Activated CD4-positive, alpha-beta T cell treated with anti-CD3 and anti-CD28 coated beads for 36 hours (primary cell): ENCODE measurements at places on chromosomes 5 and 9. TPM values are rescaled to one million over a fixed set of nuclear protein-coding genes. Genes with fewer than 3 reads are reported as not detected.
A peak's percentile ranks its signal among the peaks of the same experiment; 100 is the strongest.

DNA sequence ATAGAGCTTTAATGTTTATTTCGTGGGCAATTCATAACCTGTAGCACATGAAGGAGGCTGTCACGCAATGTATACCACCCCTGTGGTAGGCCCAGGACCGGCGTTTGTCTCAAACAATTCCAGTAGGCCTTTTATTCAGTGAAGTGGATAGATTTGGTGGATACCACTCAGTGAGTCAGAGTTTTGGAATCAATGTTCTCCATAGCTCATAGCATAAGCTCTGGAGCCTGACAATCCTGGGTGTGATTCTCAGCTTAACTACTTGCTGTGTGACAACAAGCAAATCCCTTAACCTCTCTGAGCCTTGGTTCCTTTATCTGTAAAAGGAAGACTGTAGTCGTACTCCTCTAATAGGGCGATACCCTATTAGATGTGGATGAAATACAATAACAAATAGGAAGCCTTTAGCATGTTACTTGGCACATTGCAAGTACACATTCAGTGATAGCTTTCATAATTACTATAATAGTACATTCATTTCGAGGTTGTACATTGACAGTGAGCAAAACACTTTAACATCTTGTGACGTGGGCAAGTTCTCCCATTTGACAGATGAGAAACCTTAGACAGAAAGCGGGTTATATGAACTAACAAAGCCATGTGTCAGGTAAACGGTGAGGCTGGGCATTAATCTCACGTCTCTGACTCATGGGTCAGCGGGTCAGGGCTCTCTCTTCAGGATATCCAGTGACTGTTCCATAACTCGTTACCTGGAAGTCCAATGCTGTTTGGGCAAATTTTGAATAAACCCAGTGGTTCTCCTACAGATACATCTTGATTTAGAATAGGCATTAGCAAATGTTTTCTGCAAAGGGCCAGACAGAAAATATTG is 130.8 kb downstream of the C9orf152 start:
- peaks cover 2% of the 10 kb centered on the region for H3K36me3 ChIP-seq
- peak; percentile 9 for DNase-seq
- H3K4me1 ChIP-seq: peaks cover 20% of the 10 kb centered on the region
- H3K4me3 ChIP-seq: no peak overlapping the region
- H3K27me3 ChIP-seq: no peaks in the 10 kb centered on the region

GRCh38 chr5:158810615-158811014 is 289.1 kb downstream of the EBF1 start:
- no peaks in the 10 kb centered on the region for H3K36me3 ChIP-seq

DNA sequence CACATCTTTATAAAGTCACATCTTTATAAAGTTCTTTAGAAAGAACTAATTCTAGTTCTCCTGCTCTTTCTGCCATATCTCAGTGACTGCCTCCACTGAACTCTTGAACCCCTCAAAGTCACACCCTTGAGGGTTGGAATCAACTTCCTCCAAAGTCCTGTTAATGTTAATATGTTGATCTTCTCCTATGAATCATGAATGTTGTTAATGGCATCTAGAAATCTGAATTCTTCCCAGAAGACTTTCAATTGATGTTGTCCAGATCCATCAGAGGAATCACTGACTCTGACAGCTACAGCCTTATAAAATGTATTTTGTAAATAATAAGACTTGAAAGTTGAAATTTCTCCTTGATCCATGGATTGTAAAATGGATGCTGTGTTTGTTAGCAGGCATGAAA is 213.4 kb downstream of the COX7C start:
- no peaks in the 10 kb centered on the region for H3K36me3 ChIP-seq
- no peak overlapping the region for H3K27ac ChIP-seq
- no peaks in the 10 kb centered on the region for H3K4me1 ChIP-seq
- H3K4me3 ChIP-seq: no peak overlapping the region
- no peak for DNase-seq

DNA sequence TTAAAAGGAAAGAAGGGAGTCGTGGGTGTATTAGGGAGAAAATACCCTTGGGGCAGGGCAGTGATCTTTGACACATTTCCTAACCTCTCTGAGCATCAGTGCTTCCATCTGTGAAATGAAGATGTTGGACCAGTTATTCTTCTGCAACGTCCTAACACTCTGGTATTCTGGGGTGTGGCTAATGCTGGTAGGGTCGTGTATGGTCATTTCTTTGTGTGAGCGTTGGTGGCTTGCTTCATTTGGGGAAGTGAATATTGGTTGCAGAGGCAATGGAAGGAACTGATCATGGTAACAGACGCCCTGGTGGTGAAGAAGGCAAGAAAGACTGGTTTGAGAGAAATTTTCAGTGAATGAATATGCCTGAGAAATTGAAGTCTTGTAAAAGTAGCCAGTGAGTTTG is 67.9 kb upstream of the TTC23L start:
- DNase-seq: no peak
- H3K4me1 ChIP-seq: no peaks in the 10 kb centered on the region
- H3K4me3 ChIP-seq: no peak overlapping the region

GRCh38 chr5:56517011-56517416 is 283.9 kb upstream of the ANKRD55 start:
- no peak overlapping the region for H3K27ac ChIP-seq
- DNase-seq: peak; percentile 24
- H3K27me3 ChIP-seq: no peaks in the 10 kb centered on the region
- H3K4me1 ChIP-seq: peaks cover 28% of the 10 kb centered on the region

- no peaks in the 10 kb centered on the region for H3K4me1 ChIP-seq
- H3K27ac ChIP-seq: no peak overlapping the region
- H3K27me3 ChIP-seq: peaks cover 13% of the 10 kb centered on the region
- H3K4me3 ChIP-seq: no peak overlapping the region
These were observed 109.0 kb downstream of the OLFM1 start for GRCh38 chr9:135196474-135196873.

- H3K27me3 ChIP-seq: no peaks in the 10 kb centered on the region
- H3K4me3 ChIP-seq: no peak overlapping the region
- peaks cover 7% of the 10 kb centered on the region for H3K4me1 ChIP-seq
- H3K36me3 ChIP-seq: peaks cover 41% of the 10 kb centered on the region
- no peak for DNase-seq
These were observed 100.2 kb downstream of the MTREX start for GRCh38 chr5:55407984-55408383.

DNA sequence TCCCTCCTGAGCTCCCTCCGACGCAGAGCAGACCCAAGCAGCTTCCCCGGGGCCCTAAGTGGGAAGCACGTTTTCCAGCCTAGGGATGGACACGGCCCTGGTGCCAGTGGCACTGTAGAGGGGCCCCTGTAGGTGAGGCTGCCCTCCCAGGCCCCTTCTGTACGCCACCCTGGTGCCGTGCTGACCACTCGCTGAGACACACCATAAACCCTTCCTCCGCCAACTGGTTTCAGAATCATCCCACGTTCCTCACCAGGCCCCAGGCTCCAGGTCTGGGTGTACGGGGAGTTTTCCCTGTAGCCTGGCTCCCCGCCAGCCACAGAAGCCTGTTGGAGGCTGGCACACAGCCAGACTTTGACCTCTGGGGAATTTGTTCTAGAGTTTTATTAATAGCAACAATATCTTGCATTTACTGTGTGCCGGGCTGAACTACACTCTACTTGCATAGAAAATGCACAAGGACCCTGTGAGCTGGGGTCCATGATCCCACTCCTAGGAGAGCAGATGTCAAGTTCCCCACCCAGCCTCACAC is 18.2 kb upstream of the WDR38 start:
- H3K36me3 ChIP-seq: no peaks in the 10 kb centered on the region
- DNase-seq: no peak
- peaks cover 14% of the 10 kb centered on the region for H3K27me3 ChIP-seq
- H3K4me1 ChIP-seq: no peaks in the 10 kb centered on the region
- H3K4me3 ChIP-seq: no peak overlapping the region

DNA sequence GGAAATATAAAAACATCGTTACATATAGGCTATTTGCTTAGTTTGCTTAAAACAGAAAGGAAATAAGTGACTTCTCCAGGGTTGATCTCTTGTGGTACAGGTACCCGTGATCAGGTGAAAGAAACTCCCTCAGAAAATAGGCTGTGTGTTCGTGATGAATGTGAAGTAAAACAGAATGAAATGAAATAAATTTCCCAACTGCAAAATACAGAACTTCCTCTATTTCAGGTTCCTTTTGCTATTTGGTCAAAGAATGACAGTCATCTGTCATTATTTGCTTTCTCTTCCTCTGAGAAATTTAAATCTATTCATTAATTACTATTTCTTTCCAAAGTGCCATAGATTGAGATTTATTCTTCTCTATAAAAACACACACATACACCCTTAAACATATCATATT is 408.1 kb downstream of the FAM170A start:
- DNase-seq: no peak
- H3K4me3 ChIP-seq: no peak overlapping the region
- H3K27ac ChIP-seq: no peak overlapping the region
- H3K27me3 ChIP-seq: peaks cover 2% of the 10 kb centered on the region
- no peaks in the 10 kb centered on the region for H3K36me3 ChIP-seq

- H3K27ac ChIP-seq: no peak overlapping the region
- no peaks in the 10 kb centered on the region for H3K36me3 ChIP-seq
- no peak for DNase-seq
- peaks cover 16% of the 10 kb centered on the region for H3K4me1 ChIP-seq
- H3K27me3 ChIP-seq: no peaks in the 10 kb centered on the region
These were observed 9.0 kb upstream of the NOTCH1 start for GRCh38 chr9:136554870-136555269.

- H3K36me3 ChIP-seq: no peaks in the 10 kb centered on the region
- H3K4me3 ChIP-seq: no peak overlapping the region
- no peak for DNase-seq
- no peak overlapping the region for H3K27ac ChIP-seq
These were observed 865.0 kb upstream of the ACO1 start for GRCh38 chr9:31519424-31519823.

- H3K4me1 ChIP-seq: peaks cover 9% of the 10 kb centered on the region
- no peak overlapping the region for H3K4me3 ChIP-seq
- H3K27me3 ChIP-seq: peaks cover 7% of the 10 kb centered on the region
- H3K36me3 ChIP-seq: no peaks in the 10 kb centered on the region
- peak overlapping the region; percentile 18 for H3K27ac ChIP-seq
These were observed 85.5 kb downstream of the TEK start for GRCh38 chr9:27194401-27195091.

- H3K4me1 ChIP-seq: peaks cover 15% of the 10 kb centered on the region
- H3K27ac ChIP-seq: no peak overlapping the region
- no peak overlapping the region for H3K4me3 ChIP-seq
These were observed 36.4 kb upstream of the CCDC152 start for GRCh38 chr5:42720251-42720650.

DNA sequence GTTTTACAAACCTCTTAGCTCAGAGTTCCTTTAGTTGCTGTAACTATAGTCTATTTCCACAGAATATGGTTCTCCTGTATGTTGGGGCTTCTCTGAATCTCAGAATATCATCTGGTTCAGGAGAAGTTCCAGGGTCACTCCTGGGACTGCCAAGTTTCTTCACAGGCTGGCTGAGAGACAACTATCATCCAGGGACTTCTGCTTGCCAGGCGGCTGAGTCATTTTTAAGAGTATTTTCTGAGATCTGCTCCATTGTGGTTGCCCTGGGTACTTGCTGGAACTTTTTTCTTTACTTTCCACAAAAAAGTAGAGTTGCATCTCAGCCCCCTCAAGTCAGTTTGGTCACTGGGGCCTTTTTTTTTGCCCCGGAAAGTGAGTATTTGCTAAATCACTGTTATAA is 566.5 kb downstream of the LRRC70 start:
- H3K27ac ChIP-seq: no peak overlapping the region
- no peaks in the 10 kb centered on the region for H3K4me1 ChIP-seq
- no peaks in the 10 kb centered on the region for H3K36me3 ChIP-seq
- H3K27me3 ChIP-seq: peaks cover 2% of the 10 kb centered on the region
- no peak for DNase-seq

DNA sequence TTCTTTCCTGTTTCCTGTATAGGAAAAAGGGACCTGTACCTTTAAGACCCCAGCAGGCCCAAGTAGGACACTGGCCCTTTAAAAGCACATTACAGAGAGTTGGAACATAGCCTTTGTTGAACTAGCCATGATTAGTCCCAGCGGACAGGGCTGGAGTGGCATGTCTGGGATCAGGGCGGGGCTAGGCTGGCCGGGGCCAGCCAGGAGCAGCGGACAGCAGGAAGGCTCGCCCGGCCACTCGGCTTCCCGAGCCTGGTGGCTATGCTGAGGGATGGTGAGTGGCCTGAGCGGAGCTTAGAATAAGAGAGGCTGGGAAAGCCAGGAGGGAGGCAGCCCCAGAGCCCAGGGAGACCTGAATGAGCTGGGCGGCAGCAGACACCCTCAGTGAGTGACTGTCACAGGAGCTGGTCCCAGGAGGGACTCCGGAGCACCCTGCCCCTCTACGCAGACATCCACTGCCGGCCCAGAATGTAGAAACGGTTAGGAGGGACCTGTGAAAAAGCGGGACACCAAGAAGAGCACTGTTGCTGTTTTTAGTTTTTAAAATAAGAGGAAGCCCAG is 92.1 kb downstream of the DAB2IP start:
- DNase-seq: no peak
- H3K36me3 ChIP-seq: no peaks in the 10 kb centered on the region
- H3K4me3 ChIP-seq: no peak overlapping the region
- H3K27me3 ChIP-seq: no peaks in the 10 kb centered on the region

- H3K36me3 ChIP-seq: no peaks in the 10 kb centered on the region
- H3K27ac ChIP-seq: no peak overlapping the region
- no peak overlapping the region for H3K4me3 ChIP-seq
- peaks cover 10% of the 10 kb centered on the region for H3K4me1 ChIP-seq
- no peak for DNase-seq
- H3K27me3 ChIP-seq: no peaks in the 10 kb centered on the region
These were observed 133.4 kb downstream of the DAB2IP start for GRCh38 chr9:121784731-121785411.

GRCh38 chr9:129150122-129150521 is 27.9 kb downstream of the IER5L start:
- no peaks in the 10 kb centered on the region for H3K27me3 ChIP-seq
- H3K27ac ChIP-seq: no peak overlapping the region
- DNase-seq: no peak
- H3K4me3 ChIP-seq: no peak overlapping the region

The TOR1A gene
- 34.9 TPM for total RNA-seq

The CFAP77 gene
- not detected for total RNA-seq

The FOXD4L6 gene
- not detected for total RNA-seq

The CDKN2B-AS1 gene
- total RNA-seq: 0.21 TPM

The TRIM52 gene
- total RNA-seq: 13.1 TPM

The CD14 gene
- total RNA-seq: 0.43 TPM

The SPATA24 gene
- total RNA-seq: 4.6 TPM

The PCDHB11 gene
- total RNA-seq: not detected

The DOCK8 gene
- 100 TPM for total RNA-seq

The FIBCD1 gene
- total RNA-seq: not detected

The PLPP7 gene
- 0.30 TPM for total RNA-seq

The GRXCR2 gene
- not detected for total RNA-seq

The TAF11L5 gene
- total RNA-seq: not detected
